A172 (cell line): ENCODE measurements at places on chromosomes 11 and 22. TPM values are rescaled to one million over a fixed set of nuclear protein-coding genes. Genes with fewer than 3 reads are reported as not detected.
A peak's percentile ranks its signal among the peaks of the same experiment; 100 is the strongest.

- DNase-seq = no peak
Measured at GRCh38 chr22:45640941-45641621, 30.6 kb upstream of the ATXN10 start.

TEX12 gene
- not detected in 2 replicates for total RNA-seq

OR6A2 gene
- total RNA-seq = not detected in 2 replicates

DNA sequence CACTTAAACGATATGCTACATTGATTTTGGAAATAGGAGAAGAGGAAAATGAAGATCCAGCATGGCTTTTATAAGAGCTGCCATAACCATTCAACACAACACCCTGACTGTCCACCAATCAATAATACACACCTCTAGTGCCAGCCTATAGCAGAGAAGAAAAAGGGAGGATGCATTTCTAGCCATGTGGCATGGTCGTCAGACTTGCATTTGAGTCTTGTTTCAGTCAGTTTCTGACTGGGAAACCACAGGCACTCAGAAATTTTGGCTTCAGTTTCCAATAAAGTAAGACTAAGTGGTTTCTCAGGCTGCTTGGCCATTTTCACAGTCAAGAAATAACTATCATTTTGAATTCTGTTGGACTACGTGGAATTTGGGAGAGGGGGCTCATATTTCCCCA, 523.5 kb upstream of the LRRC4C start:
- DNase-seq = no peak

MRGPRX4 gene
- total RNA-seq = not detected in 2 replicates

APLNR gene
- 0.03 TPM in 1 of 2 replicates, not detected in the other for total RNA-seq

DNA sequence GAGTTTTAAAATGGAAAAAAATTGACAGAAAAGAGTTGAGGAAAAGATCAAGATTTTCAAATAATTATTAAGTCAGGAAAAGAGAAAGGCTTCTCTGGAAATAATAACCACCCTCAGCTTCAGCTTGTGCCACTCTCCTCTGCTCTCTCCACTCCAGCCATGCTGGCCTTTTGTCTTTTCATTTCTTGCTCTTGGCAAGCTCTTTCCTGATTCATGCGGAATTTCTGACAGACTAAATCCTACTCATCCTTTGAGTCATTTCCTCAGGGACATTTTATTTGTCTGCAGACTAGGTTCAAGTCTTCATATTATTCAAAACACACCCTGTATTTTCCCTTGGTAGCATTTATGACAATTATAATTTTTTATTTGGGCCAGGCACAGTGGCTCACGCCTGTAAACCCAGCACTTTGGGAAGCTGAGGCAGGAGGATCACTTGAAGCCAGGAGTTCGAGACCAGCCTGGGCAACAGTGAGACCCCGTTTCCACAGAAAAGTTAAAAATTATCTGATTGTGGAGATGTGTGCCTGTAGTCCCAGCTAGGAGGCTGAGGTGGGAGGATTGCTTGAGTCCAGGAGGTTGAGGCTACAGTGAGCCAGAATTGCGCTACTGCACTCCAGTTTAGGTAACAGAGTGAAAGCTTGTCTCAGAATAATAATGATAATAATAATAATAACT, 7.8 kb upstream of the P4HA3 start:
- DNase-seq = peak; percentile 95

ZNF214 gene
- 1.8 and 2.3 TPM in 2 replicates for total RNA-seq
